ENCODE measurements at places on chromosomes 13 and 19.

DNA sequence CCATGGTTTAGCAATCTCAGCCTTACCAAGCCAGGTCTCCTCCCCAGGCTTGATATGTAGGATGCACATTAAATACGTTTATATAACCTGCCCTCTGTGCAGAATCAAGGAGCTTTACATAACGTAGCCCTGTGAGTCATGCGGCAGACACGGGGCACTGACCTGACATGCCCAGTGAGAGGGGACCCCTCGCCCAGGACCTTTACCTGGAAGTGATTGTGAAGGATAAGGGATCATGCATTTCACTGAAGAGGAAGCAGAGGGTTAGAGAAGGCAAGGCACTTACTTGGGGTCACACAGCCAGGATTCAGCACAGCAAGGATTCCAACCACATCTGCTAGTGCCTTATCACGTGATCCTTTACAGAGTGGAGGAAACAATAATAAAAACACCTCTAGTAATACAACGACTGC is 18.9 kb upstream of the FOSB start:
- DNase-seq: no peak

DNA sequence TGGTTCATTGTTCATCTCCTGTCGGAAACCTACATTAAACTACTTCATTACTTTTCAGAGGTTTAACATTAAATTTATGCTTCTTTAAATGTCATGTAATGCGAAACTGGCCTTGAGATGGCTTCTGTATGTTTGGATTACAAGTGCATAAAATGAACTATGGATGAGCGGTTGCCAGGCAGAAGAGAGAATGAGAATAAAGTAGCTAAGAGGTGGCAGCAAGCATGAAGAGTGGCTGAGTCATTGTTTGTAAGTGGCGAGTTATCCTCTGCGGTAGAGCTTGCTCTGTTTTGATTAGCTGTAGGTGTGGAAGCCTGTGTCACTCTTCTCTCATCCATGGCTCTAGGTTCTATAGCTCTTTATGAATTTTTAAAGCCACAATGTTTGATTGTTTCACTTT is 1139.6 kb upstream of the PCDH9 start:
- no peak for DNase-seq

GRCh38 chr13:103246581-103247200 is 180.5 kb upstream of the SLC10A2 start:
- no peak for DNase-seq

- no peak for DNase-seq
These were observed 131.8 kb downstream of the STARD13 start for GRCh38 chr13:33153421-33154404.

GRCh38 chr19:38073841-38074685 is 150.0 kb downstream of the DPF1 start:
- no peak for DNase-seq

DNA sequence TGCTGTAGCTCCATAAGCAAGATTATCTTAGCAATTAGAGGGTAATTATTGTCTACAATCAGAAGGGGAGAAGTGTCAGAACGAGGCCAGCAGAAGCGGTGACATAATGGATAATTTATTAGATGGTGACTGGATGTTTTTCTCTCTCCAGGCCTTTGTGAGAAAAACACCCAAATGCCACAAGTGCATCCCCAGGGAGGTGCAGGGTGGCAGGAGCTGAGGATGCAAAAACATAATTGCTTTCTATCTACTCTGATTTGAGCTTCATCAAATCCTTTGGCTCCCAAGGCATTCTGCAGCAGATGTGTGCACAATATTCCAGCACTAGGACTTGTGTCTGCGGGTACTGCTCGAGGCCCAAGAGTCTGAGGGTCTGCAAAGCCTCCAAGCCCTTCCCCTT is 220.1 kb upstream of the SERP2 start:
- DNase-seq: no peak

GRCh38 chr13:85808811-85809210 is 9.6 kb upstream of the SLITRK6 start:
- DNase-seq: no peak

DNA sequence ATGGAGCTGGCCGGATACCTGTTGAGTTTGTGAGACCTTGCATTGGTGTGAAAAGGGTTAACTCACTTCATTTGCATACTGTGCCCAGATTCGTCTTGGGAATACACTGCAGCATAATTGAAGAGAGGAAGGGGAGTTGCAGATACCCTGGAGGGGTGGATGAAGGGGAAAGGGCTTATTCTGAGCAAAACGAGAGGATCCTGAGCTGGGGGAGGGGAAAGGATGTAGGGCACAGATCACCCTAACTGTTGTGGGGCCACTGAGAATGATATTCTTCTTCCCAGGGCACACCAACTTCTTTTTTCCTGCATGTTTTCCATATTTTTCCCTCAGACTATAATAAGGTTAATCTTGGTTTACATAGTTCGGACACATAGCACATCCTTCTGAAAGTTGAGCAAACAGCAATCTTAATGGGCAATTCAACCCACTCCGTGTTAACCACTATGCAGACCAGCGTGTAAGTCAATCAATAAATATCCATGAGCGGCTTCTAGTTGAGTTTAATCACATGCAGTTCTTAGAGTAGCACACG is 11.7 kb upstream of the PTPRS start:
- no peak for DNase-seq

DNA sequence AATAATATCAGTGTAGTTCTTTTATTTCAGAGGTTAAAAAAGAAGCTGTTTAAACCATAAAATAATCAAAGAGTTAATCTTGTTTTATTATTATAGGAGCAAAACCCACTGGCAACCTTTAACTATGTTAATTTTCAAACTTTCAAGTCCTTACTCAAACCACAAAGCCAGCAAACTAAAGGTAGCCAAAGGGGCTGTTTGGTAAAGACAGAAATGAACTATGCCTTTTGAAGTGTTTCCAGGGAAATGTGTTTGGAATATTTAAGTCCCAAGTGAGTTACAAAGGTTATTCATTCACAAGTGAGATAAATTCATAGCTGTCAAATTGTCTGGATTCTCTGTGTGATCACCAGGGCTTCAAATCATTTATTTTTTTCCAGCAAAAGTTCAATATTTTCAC is 264.7 kb downstream of the MZT1 start:
- no peak for DNase-seq

- DNase-seq: no peak
These were observed 34.2 kb downstream of the SACS start for GRCh38 chr13:23399347-23399746.

- no peak for DNase-seq
These were observed 329.7 kb downstream of the UQCRFS1 start for GRCh38 chr19:28883241-28883693.

DNA sequence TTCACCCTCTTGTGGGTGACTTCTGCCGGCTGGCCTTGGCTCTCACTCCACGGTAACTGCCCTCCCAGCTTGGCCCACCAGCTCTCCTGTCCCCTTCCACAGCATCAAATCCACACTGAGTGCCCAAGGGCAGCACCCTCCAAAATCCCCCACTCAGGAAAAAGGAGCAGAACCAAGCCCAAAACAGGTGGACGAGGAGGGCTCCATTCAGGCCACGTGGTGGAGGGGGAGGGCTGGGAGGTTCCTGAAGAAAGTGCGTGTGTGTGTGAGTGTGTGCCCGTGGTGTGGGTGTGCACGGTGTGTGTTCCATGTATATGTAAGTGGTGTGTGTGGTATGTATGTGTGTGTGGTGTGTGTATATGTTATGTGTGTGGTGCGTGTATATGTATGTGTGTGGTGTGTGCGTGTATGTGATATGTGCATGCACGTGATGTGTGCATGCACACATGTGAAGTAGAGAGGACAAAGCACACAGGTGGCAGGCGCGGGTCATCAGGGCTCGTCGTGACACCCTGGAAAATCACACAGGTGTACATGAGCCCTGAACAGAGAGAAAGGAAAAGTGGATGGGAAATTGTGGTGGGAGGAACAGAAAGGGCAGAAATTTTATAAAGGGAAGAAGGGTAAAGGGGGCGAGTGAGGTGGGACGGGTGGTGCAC is 76.9 kb downstream of the COL4A1 start:
- no peak for DNase-seq

- DNase-seq: no peak
These were observed 3.4 kb downstream of the FNDC3A start for GRCh38 chr13:48978942-48979601.

DNA sequence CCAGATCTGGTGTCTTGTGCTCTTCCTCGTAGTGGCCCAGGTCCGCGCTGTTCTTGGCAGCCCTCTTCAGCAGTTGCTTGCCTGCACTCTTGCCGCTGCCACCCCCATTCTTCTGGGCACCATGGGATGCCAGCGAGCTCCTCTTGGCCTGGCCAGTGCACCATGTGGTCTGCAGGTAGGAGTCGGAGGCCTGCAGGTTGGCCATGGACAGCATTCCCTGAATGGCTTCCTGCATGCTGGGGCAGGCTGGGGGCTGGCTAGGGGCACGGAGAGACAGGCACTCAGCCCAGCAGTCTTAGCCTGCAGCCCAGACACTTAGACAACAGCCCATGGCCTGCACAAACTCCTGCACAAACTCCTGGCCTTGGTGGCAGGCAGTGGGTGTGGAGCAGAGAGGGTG is 234.9 kb downstream of the TUBA3C start:
- DNase-seq: no peak

DNA sequence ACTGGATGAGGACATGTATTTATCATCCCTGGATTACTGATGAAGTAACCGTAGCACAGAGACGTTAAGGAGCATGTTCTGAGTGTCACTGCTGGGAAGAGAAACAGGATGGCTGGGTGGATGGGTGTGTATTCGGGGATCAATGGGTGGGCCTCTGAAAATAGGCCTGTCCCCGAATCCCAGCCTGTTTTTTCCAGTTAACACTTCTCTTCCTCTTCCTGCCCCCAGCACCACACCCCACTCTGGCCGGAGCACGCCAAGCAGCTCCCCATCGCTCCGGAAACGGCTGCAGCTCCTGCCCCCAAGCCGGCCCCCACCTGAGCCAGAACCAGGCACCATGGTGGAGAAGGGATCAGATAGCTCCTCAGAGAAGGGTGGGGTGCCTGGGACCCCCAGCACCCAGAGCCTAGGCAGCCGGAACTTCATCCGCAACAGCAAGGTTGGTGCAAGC is 8.8 kb downstream of the GRAMD1A start:
- DNase-seq: no peak

DNA sequence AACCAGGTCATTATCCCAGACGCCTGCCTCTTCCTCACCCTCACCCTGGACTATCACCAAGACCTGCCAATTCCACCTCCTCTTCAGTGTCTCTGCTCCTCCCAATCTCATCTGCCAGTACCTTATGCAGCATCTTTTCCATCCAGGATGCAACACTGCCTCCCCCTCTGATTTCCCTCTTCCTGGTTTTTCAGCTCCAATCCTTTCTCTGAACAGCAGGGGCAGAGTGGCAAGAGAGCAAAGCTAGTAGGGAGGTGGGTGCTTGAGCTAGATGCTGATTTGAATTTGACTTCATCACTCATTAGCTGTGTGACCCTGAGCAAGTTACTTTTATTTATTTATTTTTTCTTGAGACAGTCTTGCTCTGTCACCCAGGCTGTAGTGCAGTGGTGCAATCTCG is 25.6 kb upstream of the CABP5 start:
- no peak for DNase-seq

All from stimulated activated CD4-positive, alpha-beta T cell treated with anti-CD3 and anti-CD28 coated beads, Interleukin-1b, Interleukin-23, amount 100 ng/mL, for 4 hours (primary cell).